ENCODE measurements at places on chromosomes 13 and 19.

GRCh38 chr19:41612483-41612882 is 14.4 kb downstream of the CEACAM4 start:
- no peak for DNase-seq

DNA sequence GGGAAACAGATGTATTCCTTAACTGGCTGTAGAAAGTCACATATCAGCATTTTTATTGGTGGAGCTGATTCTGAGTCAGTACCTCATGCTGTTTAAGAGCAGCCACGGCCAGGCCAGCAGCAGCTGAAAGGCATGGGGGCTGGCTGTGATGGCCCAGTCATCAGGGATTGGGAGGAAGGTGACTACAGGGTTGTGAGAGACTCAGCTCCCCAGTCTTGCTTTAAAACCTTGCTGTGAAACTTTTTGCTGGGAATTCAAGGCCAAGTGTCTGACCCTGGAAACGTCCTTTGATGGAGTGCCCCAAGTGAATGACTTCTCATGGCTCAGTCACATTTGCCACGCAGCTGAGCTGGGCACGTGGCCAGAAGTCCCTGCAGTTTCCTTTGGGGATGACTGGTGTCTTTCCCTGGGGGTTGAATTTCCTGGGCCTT is 39.1 kb upstream of the RNF113B start:
- DNase-seq: no peak

DNA sequence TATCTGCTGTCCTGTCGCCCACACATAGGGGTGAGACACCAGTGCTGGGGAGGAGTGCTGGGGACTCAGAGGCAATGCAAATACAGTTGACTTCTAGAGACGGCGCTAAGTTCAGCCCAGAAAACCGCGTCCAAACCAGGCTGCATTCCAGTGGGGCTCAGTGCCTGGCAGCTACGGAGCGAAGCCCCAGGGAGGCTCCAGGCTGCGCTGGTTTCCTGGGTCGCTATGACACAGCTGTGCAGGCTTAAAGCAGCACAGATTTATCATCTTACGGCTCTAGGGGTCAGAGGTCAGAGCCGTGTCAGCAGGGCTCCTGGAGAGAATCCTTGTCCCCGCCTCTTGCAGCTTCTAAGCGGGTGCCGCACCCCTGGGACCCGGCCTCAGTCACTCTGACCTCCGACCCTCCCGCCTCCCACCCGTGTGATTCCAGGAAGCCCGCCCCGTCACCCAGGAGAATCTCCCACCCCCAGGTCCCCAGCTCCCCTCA is 61.6 kb downstream of the ANKRD10 start:
- DNase-seq: no peak

- DNase-seq: no peak
These were observed 2.7 kb downstream of the B3GNT3 start for GRCh38 chr19:17797424-17798201.

DNA sequence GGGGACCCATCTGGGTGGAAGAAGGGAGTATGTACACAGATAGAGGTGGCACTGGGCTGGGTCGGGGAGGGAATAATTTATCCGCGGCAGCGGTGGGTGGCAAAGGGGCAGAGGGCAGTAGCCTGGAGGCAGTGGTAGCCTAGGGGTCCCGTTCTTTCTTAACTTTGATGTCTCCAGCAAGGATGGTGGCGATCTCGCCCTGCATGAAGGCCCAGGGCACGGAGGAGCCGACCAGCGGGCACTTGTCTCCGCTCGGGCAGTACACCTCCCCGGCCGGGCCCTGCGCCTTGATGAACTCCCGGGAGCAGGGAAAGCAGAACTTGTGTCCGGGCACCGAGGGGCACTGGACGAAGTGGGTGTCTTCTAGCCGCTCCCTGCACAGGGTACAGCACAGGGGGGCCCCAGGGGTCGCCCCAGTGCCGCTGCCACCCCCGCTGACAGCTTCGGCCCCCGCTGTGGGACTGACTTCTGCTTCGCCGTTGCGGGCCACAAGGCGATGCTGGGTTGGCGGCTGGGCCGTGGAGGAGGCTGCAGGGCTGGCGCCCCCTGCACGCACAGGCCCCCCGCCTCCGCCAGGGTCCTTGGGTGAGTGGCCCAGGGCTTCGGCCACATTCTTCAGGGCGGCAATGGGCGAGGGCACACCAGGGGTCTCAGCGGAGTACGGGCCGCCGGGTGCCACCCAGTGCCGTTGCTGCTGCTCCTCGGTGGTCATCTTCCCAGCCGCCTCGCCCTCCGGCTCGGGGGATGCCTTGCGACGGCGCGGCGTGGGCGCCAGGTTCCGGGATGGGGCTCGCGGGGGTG is 1.9 kb downstream of the IRF2BP1 start:
- no peak for DNase-seq

DNA sequence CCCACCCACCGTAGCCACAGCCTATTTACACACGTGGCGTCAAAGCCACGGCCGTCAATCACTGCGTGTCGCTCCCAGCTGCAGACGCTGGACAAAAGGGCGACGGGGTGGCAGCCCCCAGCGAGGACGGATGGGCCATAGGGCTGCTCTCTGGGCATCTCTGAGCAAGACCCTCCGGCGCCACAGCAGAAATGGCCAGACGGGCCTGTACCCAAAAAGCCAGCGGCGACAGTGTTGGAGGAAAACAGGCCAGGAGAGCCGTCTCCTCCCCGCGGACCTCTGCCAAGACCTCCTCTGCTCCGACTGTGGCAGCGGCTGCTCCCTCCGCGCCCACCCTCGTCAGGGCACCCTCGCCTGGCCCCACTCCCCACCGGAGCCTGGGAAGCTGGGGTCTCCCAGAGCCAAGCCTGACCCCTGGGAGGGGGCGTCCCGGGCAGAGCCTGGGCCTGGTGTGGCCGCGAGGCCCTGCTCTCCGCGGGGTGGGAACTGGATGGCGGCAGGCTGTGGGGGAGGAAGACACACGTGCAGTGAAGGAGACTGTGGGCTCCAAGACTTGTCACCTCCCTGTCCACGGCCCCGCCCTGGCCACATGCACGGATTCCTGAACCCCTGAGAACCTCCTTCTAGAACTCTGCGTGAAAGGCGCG is 2.7 kb downstream of the C2CD4C start:
- DNase-seq: no peak
